ENCODE measurements at places on chromosomes 1 and 21. TPM values are rescaled to one million over a fixed set of nuclear protein-coding genes. Genes with fewer than 3 reads are reported as not detected.

Gene KCNA10
- not detected for polyA plus RNA-seq

Gene CRYBG2
- 6.4 TPM for polyA plus RNA-seq

Gene LIPI
- polyA plus RNA-seq: not detected

Gene CCDC27
- not detected for polyA plus RNA-seq

Gene CRYAA
- not detected for polyA plus RNA-seq

Gene SEC16B
- 12.1 TPM for polyA plus RNA-seq

Gene NR0B2
- 28.0 TPM for polyA plus RNA-seq

Gene STXBP3
- 37.5 TPM for polyA plus RNA-seq

Gene RXFP4
- polyA plus RNA-seq: not detected

Gene KCNA2
- 0.13 TPM for polyA plus RNA-seq

Gene ATP5PB
- polyA plus RNA-seq: 219 TPM

Measured in aorta (tissue), 5 donors.